Epithelial cell of prostate (primary cell): ENCODE measurements at places on chromosomes 1 and 21.

DNA sequence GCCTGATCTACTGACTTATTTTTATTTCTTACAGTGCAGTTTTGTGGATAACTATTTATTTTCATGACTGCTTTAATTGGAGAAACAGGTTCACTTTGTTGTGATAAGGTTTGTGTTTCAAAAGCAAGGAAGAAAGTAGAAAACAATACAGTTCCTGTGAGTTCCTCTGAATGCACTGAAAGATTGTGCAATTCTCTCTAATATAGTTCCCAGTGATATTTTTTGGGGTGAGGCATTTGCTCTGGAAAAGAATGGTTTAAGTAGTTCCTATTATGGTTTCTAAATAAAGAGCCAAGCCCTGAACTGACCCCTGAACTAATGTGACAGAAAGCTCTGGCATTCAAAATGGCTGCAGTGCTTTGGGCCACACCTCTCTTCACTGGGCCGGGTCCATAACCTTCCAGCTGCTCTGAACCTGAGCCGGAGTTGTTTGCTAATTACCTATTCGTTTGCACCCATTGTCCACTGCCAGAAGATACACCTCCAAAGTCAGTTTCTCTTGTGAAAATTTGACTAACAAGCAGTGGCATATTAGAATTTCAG is 56.6 kb upstream of the VTCN1 start:
- no peak for DNase-seq

DNA sequence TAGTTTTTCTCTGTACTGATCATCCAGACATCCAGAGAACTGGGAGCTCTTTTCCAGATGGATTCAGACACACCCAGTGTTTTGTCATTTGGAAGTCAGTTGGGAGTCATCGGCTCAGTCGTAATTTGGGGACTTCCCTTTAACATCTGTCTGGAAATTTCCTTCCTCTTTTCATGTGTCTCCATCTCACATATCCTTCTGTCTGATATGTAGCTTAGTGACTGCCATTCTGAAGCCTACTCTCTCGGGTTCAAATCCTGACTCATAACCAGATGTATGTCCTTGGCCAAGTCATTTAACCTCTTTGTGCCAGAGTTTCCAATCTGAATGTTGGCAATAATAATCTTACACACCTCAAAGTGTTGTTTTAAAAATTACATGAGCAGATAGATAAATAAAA is 3.0 kb downstream of the MORC3 start:
- DNase-seq: no peak

- no peak for DNase-seq
Measured at GRCh38 chr1:111212634-111213335, 12.3 kb upstream of the DENND2D start.

DNA sequence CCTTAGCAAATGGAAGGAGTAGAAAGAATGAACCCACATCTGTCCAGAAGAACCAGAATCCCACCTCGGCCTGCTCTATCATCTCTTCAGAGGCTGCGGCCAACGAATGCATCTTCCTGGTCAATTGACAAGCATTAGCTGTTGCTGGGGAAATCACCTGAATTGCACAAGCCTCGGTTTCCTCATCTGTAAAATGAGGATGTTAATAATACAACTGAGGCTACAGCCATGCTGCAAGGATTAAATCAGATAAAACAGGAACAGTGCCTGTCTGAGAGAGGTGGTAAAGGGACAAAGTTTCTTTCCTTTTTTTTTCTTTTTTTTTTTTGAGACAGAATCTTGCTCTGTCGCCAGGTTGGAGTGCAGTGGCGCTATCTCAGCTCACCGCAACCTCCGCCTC is 99.8 kb downstream of the KIF14 start:
- DNase-seq: no peak

GRCh38 chr1:68188060-68188538 is 44.2 kb downstream of the WLS start:
- DNase-seq: no peak

DNA sequence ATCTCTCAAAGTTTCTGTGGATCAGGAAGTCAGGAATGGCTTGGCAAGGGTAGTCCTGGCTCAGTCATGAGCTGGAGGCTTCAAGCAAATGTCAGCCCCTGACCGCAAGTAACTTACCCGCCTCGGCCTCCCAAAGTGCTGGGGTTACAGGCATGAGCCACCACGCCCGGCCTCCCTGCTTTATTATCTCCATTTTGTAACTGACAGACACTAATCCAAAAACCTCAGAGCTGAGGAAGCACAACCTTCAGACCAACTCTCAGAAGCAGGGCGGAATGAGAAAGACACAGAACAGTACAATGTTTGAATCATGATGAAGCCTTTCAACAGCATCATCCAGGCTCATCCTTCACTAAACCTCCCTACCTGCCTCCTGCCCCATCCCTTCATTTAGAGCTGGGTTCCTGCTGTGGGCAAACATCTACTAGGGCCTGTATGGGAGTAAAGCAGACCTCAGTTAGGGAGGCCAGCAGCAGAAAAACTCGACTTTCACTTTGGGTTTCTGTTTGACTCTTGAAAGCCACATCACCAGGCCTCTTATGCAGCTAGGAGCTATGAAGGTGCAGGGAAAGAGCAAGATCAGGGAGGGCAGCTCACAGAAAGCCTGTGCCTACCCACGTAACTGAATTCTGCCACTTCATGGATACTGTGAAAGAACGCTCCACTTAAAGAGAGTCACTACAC is 84.4 kb upstream of the RAB4A start:
- no peak for DNase-seq

DNA sequence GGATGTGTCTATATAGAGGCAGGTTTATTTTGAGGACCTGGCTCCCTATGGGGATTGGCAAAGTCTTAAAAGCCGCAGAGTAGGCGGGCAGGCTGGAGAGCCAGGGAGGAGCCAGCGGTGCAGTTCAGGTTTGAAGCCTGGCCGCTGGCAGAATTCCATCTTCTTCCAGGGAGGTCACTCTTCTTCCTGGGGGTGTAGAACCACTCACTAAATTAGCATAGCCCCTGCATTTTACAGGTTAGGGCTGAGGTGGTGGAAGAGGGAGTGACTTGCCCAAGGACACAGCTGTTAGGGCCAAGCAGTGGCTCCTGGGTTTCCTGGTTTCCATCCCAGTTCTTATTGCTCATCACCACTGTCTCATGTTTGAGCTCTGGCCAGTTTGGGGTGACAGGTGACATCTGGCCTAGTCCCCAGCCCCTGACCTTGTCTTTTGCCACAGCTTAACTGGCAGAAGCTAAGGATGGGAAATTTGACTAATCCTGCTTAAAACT is 1.4 kb downstream of the PINK1 start:
- no peak for DNase-seq

- no peak for DNase-seq
Measured at GRCh38 chr1:46547481-46548383, 3.7 kb downstream of the KNCN start.

GRCh38 chr21:33265664-33266049 is 510 bp upstream of the IL10RB start:
- no peak for DNase-seq

GRCh38 chr1:227558732-227559262 is 4.6 kb upstream of the ZNF678 start:
- no peak for DNase-seq

DNA sequence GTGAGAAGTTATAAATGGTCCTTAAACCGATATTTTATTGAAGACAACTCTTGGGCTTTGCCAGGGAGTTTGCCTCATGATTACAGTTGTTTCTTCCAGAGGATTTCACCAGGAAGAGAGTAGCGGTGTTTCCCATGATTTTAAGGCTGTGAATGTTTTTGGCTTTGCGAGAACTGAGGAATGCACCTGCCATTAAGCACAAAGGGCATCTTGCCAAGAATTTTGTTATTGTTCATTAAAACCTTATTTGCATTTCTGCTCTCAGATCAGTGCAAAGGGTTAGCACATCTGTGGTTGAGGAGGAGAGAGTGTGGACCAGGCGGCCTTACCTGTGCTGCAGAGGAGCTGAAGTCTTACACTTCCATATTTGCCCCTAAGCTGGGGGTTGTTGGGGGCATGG is 13.8 kb downstream of the CNIH3 start:
- DNase-seq: no peak

GRCh38 chr1:239197871-239198270 is 188.5 kb upstream of the CHRM3 start:
- DNase-seq: no peak

DNA sequence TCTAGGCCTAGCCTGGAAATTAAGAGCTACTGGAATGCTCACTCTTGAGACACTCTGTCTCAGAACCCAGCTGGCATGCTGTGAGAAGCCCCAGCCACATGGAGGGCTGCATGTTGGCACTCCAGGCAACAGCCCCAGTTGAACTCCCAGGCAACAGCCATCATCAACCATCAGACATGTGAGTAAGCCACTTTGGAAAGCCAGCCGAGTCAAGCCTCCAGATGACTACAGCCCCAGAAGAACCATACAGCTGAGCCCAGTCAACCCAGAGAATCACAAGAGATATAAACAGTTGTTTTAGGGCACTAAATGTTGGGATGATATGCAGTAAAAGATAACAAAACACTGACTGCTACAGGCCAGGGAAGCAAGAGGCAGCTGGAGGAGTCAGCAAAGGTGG is 17.7 kb upstream of the MAN1C1 start:
- no peak for DNase-seq

DNA sequence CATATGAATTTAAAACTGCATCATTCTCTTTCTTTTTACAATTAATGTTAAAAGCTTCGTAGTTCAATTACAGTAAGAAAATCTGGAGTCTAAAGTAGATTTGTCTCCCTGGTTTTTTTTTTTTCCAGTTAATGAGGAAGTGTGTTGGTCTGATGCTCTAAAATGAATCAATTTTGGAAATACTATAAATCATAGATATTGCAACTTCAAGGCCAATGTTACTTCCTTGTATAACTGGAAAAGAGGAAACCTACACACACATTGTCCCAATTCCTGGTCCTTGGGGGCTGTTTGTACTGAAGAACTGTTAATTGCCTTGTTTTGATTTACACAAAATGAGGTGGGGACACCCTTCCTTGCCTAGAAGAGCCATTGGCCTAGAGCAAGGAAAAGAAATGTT is 107.2 kb downstream of the RGS2 start:
- DNase-seq: no peak

DNA sequence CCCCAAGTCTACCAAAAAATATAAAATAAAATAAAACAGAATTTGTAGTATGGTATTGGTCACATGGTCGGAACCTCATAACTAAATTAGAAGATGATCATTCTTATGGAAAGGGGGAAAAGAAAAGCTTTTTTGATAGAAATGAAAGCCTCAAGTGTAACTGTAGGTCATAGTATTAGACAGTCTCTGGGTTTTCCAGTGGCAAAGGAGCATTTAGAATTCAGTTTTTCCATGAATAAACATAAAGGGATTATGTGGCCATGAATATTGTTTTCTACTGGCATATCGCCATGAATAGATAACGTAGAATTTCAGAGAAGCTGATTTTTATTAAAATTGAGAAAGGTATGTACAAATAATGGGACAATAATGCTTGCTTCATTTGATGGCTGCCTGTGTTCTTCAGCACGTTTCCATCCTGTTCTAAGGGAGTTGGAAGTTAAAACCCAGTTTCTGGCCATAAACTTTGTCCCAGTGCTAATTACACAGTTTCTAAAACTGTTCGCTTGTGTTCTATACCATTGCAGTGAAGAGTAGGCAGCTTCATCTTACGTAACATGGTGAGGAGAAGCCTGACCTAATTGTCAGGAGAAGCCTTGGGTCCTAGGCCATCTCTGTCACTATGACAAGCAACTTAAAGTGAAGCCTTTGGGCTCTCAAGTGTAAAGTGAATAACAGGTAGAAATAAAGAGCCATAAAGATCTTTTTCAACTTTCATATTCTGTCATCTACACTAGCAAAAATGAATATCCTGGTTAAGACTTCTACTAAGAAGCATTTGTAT is 70.5 kb upstream of the PGD start:
- DNase-seq: no peak

DNA sequence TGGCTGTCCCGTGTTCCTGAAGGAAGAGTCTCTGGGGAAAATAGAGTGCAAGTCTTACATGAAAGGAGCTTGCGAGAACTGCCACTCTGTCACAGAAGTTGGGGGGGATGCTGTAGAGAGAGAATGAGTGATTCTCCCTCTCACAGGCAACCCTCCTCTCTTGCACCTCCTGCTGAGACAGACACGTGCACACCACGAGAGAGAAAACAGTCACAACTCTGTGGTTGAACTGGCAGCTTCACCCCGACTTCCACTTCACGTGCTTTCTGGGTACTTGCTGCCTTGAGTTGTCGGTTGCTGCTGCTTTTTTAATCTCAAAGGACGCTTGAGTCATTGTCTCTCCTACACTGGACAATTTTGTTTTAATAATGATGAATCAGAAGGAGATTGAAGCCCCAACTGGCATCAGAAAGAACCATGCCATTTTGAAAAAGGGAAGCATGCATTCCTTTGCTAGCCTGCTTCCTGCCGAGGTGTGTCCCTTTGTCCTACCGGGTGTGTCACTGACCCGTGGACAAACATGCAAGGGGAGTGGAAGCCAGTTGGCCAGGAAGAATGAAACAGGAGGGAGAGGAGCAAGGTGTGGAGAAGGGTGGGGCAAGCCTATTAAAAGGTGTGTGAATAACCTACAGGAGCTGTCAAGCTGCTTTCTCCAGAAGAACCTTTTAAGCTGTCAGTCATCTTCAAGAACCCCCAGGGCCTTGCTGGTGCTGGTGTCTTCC is 164.2 kb downstream of the CACNA1E start:
- DNase-seq: peak; percentile 50

DNA sequence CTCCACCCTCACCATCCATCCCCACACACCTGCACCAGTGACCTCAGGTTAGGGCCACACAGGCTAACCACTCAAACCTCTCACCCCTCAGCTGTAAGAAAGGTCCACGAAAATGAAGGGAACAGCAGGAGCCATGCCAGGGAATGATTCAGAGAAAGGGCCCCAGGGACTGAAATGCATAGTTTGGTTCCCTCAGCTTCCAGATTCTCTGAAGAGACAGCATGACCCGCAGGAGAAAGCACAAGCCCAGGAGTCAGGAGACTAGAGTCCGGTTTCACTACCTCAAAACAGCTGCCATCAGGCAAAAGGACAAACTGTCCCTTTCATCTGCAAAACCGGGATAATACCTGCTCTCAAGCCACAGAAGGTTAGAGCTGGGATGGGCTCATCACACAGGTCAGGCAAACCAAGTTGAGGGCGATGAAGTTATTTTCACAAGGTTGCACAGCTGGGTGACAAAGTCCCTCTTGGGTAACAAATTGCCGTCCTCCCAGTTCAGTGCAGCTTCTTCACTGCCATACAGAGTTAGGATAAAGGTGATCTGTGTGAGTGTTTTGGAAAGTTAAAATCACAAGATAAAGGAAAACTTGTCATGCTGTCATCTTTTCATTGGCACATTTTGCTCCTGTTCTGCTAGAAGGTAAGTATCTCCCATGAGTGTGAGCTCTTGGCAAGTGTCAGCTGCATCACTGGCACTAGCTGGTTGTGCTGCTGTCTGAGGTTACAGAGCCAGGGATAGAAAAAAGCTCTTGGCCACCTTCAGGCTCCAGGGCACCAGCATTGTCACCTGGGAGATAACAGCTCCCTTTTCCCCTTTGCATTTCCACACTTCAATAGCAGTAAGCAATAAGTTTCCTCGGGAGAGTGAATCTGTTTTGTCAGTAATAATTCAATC is 120.4 kb downstream of the KCNH1 start:
- no peak for DNase-seq

DNA sequence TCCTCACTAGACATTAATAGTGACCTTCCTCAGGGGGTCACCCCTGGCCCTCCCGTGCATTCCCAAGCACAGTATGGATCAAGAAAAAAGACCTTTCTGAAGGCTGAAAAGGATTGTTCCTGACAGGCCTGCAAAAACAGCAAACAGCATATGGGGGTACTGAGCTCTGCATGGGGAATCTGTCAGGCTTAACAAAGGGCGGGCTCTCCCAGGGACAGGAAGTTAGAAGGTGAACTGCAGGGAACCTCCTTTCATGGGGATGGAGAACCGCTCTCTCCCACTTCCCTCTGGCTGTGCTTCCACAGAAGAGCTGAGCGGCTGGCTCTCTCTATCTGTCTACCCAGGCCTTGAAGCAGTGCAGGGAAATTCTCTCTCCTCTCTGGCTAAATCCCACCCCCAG is 91.7 kb downstream of the DTL start:
- DNase-seq: no peak
